NCI-H1436 treated with DMSO at 0.1 percent for 48 hours (cell line): ENCODE measurements at places on chromosomes 6 and 20.

DNA sequence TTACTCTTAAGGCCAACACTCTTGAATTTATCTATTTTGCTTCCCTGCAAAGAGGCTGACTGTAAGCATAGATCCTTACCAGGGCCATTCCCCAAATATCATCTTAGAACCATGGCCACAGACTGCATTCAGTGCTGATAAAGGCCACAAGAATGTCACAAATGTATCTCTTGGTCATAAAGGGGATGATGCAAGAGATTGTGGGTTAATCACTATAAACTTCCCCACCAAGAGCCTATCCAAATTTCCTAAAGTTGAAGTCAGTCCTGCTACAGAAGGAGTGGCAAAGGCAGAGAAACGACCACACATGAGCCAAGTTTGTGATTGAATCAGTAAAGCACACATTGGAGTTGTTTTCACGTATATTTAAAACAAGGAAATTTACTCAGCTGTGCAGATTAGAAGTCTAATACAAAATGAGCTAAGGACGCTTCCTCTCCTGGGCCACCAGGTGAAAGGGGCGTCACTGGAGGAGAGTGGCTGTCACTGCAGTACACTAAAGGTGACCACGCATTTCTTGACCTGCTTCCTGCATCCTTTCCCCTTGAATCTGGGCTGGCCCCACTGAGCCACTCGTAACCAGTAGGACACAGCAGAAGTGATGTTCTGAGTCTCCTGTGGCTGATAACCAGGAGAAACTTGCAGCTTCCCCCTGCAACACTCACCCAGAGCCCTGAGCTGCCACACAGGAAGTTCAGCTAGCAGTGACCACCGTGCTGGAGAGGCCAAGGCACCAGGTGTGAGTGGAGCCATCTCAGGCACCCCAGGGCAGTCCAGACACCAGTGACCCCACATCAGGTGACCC is 181.9 kb downstream of the SYNDIG1 start:
- DNase-seq: no peak

- no peak for DNase-seq
These were observed 2.6 kb upstream of the BPIFB6 start for GRCh38 chr20:33028875-33029274.

- no peak for DNase-seq
These were observed 187.0 kb downstream of the TSHZ2 start for GRCh38 chr20:53159160-53159559.

DNA sequence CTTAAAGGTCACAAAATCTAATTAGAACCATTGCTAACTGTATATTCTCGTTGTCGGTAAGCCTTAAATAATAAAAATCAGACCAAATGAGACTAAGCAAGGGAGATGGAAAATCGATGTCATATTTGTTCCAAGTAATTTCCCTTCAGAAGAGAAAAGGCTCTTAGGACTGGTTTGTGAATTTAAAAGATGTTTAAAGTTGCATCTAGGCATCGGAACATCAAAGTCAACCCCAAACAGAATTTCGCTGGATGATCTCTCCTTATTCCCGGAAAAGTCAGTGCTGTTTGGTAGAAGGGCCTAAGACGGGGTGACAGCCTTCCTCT is 63.8 kb downstream of the NPEPL1 start:
- no peak for DNase-seq

DNA sequence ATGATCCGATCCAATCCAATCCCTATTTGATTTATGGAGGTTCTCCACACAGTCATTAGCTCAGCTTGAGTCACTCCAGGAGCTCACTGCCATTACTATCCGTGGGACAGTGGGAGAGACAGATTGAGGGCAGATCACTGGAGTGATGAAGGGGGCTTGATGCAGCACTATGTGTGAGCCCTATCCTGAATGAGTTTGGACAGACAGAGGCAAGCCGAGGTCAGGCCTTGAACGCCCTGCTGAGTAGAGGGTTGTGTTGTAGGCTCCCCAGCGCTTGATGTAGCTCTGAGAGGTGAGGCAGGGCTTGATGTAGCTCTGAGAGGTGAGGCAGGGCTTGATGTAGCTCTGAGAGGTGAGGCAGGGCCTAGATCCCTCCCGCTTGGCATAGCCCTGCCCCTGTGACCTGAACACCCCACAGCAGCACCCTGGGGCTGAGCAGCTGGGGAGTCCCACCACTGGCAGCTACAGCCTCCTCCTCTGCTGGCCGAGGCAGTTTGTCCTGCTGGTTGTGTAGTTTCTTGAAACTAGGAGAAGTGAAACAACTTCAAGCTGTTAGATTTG is 58.7 kb downstream of the ZFAND3 start:
- no peak for DNase-seq

DNA sequence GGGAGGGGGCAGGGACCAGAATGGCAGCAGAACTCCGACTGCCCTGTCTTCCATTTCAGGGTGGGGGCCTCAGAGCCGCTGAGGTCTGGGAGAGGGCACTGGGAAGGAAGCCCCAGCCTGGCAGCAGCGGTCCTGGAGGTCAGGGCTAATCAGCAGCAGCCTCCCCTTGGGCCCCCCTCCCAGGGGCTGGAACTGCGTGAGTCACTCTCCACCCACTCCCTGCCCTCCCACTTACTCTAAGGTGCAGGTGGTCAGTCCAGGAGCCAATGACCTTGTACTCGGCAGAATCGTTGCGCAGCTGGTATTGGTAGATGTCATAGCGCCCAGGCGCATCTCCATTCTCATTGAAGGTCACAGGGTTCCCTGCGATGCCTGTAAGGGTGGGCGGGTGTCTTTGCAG is 105.9 kb downstream of the GRM4 start:
- DNase-seq: no peak

GRCh38 chr6:74577619-74578018 is 628.2 kb downstream of the COL12A1 start:
- DNase-seq: no peak

DNA sequence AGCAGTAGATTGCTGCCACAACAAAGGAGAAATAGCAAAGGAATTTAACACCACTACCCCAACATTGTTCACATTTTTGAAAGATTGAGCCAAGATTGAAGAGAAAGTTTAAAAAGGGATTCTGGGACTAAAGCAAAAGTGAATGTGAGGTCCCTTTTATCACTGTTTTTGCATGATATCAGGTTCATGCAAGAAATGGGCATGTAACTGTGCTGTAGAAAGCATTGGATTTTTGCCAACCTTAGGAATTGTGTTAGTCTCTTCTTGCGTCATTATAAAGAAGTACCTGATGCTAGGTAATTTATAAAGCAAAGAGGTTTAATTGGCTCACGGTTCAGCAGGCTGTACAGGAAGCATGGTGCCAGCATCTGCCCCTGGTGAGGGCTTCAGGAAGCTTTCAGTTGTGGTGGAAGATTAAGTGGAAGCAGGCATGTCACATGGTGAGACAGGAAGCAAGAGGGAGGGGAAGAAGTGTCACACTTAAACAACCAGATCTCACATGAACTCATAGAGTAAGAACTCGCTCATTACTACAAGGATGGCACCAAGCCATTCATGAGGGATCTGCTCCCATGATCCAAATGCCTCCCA is 4.6 kb upstream of the GJB7 start:
- no peak for DNase-seq

GRCh38 chr6:112936504-112936903 is 589.4 kb downstream of the RFPL4B start:
- DNase-seq: no peak

DNA sequence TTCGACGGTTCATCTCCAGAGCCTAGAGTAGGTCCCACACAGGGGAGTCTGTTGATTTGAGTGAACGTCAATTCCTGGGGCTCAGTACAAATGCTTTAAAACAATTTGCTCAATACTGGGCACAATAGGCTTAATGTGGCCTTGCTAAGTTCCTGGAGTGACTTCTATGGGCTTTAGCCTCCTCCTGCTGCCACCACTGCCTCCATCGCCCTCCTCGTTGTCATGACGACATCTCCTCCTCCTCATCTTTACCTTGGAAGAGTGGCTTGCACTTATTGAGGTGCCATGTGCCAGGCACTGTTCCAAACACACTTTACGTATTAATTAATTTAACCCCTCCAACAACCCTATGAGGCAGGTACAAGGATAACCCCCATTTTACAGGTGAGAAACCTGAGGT is 11.8 kb upstream of the ZMYND8 start:
- DNase-seq: no peak

GRCh38 chr6:127967708-127968107 is 66.8 kb upstream of the THEMIS start:
- DNase-seq: no peak

GRCh38 chr6:20447157-20447556 is 45.5 kb downstream of the E2F3 start:
- DNase-seq: no peak

- no peak for DNase-seq
These were observed 214.9 kb upstream of the KCNG1 start for GRCh38 chr20:51237791-51238190.

DNA sequence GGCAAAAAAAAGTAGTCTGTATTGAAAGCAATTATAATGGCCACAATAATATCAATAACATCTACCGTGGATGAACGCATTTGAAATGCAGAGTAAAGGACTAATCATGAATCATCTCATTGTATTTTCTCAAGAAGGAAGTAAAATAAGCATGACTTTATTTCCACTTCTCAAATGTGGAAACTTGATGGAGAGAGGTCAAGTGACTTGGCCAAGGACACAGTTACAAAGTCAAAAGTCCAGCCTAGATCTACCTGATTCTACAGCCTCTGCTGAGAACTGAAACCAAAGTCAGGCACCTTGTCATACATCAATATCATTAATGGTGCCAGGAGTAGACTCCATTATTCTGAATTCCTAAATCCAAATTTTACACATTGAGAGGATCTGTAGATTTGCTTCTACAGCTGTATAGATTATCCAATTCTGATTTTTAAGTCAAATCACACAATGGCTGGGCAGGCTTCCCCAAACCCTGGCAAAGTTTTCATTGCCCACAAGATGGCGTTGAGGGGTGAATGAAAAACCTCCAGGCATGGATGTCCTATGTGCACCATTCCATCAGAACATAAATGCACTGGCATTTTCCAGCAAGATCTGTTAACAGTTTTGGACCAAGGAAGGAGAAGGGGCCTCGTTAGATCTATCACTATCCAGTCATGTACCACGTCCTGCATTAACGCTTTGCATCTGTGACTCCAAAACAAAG is 423.1 kb downstream of the MAFB start:
- DNase-seq: no peak

DNA sequence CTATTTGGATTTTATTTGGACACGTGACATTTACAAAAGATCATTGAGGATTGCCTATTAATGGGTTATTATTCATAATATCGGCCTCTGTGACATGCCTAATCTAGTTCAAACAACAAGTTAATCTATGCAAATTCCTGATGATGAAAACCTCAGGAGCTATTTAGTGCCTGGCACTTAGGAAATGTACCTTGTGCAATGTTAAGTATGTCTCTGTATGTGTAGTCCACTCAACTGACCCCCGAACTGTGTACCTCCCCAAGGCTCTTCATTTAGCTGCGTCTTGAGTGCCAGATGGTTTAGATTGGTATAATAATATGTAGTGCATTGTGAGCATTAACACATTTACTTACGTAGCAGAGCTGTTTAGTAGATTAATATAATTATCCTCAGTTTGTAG is 6.9 kb downstream of the LAMA2 start:
- DNase-seq: no peak

- DNase-seq: no peak
These were observed 72.7 kb downstream of the CCDC170 start for GRCh38 chr6:151566557-151566956.

GRCh38 chr6:105380634-105381033 is 22.2 kb downstream of the PREP start:
- DNase-seq: no peak

GRCh38 chr20:10594296-10594868 is 79.4 kb downstream of the JAG1 start:
- DNase-seq: no peak

- no peak for DNase-seq
These were observed 60.8 kb downstream of the CD24 start for GRCh38 chr6:106913676-106914280.

- DNase-seq: no peak
These were observed 236.0 kb upstream of the SGK1 start for GRCh38 chr6:134553936-134554335.

DNA sequence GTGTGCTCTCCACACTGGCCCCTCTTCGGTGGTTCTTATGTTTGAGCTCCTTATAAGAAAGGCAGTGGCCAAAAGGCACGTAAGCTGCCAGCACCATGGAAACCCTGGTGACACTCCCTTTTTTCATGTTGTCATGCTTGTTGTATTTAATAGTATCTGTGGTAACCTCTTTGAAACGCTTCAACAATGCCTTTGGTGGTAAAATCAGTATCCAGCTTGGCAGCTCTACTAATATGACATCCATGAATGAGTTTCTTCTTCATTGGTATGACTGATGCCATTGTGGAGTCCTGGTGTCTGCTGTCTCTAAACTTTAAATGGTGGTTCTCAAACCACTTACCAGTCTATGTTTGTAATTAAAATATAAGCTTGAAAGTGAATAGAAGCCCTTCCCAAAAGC is 10.7 kb upstream of the MYLK2 start:
- DNase-seq: no peak

GRCh38 chr6:82458147-82458546 is 94.5 kb downstream of the TPBG start:
- no peak for DNase-seq

DNA sequence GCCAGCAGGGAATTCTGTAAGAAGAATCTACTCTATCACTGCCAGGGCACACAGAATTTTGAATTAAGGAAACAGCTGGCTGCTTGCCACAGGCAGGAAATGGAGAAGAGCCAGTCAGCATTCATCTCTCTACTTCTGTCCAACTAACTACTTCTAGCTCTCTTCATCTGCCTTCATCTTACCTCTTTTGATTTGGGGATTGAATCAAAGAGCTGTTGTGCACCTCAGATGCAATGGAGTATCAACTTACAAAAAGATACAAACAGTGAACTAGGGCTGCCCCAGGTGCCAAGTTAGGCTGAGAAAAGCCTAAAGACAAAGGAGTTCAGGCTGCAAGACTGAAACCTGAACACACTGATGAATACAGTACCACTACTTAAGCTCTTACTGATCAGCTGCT is 82.0 kb downstream of the PTPRK start:
- no peak for DNase-seq

GRCh38 chr6:40197371-40197770 is 263.1 kb upstream of the MOCS1 start:
- DNase-seq: no peak

- no peak for DNase-seq
These were observed 868 bp downstream of the MC3R start for GRCh38 chr20:56249244-56249955.

DNA sequence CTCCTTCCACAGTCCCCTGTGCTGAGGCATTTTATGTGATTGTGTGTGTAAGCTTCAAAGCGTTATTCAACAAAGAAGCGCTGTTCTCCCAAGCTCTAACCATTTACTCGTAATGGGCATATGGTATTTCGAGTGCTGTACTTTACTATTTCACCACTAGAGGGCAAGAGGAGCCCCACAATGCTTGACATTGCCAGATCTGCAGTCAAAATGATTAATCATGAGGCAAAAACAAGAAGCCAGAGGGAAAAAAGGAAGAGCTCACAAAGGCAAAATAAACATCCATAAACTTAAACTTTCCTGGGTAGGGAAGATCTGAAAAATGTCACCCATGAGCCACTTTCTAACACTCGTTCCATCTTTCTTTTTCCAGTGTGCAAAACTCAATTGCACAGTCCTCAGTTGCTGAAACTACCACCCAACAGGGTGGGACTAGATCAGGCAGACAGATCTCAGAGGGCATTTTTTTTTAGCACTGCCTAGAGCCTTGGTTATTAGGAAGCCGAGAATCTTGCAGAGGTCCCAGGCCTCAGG is 215.0 kb upstream of the PLCB4 start:
- DNase-seq: no peak

- no peak for DNase-seq
These were observed 209.1 kb downstream of the SYNDIG1 start for GRCh38 chr20:24678351-24679106.
